ENCODE measurements at places on chromosomes 5 and 9.

DNA sequence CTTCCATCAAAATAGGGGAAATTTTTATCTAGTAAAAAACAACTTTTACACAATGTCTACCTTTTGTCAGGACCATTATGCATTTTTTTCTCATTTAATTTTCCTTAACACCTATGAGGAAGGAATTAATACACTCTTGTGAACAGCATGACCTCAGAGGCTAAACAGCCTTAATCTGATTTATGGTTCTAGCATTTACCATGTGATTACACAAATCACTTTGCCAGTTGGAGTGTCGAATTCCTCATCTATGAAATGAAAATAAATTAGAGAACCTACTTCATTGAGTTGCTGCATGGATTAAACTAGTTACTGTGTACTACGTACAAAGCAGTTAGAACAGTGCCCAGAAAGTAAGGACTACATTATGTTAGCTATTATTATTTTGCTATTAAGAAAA lies 187.7 kb upstream of the MPDZ start:
- DNase-seq = no peak

DNA sequence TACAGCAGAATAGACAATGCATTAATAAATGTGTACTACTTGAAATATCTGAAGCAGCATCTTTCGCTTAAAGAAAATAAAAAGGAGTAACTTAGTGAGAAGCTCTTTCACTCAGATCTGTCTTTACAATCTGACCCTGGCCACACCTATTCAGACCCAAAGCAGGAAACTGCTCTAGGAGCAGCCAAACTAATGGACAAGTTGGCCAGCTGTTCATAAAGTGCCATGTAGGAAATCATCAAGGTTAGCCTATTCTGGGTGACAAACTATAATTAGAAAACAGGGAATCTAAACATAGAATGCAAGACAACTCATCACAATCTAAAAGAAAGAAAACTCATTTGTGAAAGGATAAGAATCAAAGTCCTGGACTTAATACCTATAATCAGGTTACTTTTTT lies 101.3 kb downstream of the AGTPBP1 start:
- DNase-seq = no peak

- no peak for DNase-seq
Observed at GRCh38 chr5:1460054-1460682, 14.9 kb upstream of the SLC6A3 start.

GRCh38 chr9:83451308-83451707 lies 86.9 kb downstream of the FRMD3 start:
- no peak for DNase-seq

GRCh38 chr5:159775890-159776289 lies 140.4 kb upstream of the ADRA1B start:
- no peak for DNase-seq

DNA sequence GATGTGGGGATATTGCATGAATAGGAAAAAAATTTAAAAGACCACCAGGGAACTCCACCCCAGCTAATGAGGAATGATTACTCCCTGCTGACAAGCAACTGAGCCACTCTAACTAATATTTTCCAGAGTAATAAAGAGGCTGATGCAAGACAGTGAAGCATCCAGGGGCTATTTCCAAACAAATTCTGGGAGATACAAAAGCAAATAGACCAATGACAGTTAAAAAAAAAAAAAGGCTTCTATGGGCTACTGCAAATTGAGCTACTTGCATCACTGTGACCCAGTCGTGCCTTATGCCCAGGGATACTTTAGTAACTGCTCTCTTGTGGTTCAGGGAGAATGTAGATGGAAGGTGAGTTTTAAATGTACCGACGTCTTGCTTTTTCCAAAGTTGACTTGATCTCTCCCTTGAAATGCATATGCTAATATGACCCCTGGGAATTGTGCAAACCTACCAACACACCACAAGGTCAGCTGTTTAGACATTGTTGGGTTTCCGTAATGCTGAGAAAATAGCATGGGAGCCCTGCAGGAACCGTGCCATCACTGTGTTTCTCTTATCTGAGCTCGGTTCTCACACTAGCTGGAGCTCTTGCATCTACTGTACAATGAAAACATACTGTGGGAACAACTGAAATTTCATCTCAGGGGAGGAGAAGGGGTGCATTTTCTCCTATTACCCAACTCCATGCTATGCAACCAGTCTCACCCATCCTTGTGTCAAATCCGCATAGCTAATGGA lies 250.6 kb upstream of the MAP3K1 start:
- DNase-seq = no peak

DNA sequence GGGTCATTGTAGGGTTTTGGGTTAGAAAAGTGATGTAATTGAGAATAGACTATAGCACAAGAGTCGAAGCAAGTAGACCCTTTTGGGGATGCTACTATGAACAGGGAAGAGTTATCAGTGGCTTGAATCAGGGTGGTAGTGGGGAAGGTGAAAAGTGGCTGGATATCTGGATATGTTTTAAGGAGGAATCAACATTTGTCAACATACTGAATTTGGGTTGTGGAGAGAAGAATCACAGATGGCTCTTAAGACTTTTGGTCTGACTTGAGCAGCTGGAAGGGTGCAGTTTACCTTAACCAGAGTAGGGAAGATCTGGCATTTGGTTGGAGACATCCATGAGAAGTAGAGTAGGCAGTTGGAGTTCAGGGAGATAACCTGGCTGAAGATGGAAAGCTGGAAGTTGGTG lies 38.5 kb upstream of the FCHO2 start:
- no peak for DNase-seq

Measured in activated T-helper 1 cell treated with anti-CD3 and anti-CD28 coated beads, Interleukin-2, amount 50 U/mL, for 16 hours (primary cell).